ENCODE measurements at places on chromosomes 16 and 17. TPM values are rescaled to one million over a fixed set of nuclear protein-coding genes. Genes with fewer than 3 reads are reported as not detected.

C1QL1 gene
- 24.2 TPM for total RNA-seq

DNA sequence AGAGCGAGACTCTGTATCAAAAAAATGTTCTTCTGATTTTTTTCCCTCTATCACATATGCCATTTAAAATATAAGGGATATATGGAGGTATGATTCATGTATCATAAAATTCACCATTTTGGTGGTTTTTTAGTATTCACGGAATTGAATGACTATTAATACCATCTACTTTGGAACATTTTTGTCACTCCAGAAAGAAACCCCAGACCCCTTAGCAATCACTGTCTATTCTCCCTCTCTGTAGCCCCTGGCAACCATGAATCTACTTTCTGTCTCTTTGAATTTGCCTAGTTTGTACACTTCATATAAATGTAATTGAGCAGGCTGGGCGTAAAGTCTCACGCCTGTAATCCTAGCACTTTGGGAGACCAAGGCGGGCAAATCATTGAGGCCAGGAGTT is 75.9 kb downstream of the PRKCA start:
- no peak for DNase-seq

TNP2 gene
- total RNA-seq: not detected

DNA sequence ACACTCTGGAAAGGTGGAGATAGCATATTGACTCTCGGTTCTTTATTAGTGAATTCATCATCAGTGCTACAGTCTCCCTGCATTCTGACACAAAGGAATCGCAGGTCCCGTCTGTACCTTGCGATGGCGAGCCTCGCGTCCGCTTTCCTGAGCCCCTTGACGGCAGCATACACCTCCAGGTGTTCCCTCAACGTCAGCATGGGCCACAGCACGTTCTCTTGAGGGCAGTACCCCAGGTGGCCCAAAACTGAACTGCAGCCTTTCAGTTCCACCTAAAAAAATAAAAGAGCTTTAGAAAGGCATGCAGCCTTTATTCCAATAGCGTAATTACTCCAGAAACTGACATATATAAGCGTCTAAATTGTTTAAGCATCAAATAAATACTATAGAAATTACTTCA is 24.2 kb upstream of the ABCA9 start:
- no peak for DNase-seq

- no peak for DNase-seq
Observed at GRCh38 chr16:23987443-23987842, 151.7 kb downstream of the PRKCB start.

GRCh38 chr17:19331134-19331533 is 31.4 kb downstream of the B9D1 start:
- DNase-seq: no peak

GRCh38 chr16:6777624-6778023 is 555.0 kb upstream of the RBFOX1 start:
- DNase-seq: no peak

All from omental fat pad (tissue), 4 donors.